ENCODE measurements at places on chromosomes 13 and 19.

- no peak for DNase-seq
Measured at GRCh38 chr13:85638265-85638664, 161.0 kb downstream of the SLITRK6 start.

- DNase-seq, result no peak
Measured at GRCh38 chr19:43812688-43813087, 10.4 kb upstream of the LYPD5 start.

- DNase-seq, result no peak
Measured at GRCh38 chr13:23673354-23673753, 103.1 kb downstream of the TNFRSF19 start.

DNA sequence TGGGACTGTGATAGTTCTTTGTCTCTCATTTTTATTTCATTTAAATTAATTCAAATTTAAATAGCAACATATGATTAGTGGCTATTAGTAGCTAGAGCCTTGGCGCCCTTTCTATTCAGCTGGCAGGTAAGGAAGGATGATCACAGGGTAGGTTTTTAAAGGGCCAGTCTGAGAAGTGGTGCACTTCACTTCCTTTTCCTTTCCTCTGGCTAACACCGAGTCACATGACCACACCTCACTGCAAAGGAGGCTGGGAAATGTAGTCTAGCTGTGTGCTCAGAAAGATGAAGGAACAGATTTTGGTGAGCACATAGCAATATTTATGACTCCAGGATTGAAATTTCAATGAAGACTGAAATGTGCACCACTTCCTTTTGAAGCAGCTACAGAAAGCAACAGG is 128.7 kb downstream of the TSHZ3 start:
- no peak for DNase-seq

- no peak for DNase-seq
Measured at GRCh38 chr13:92197669-92198068, 799.2 kb downstream of the GPC5 start.

- DNase-seq, result no peak
Measured at GRCh38 chr13:94192431-94192975, 287.0 kb downstream of the DCT start.

DNA sequence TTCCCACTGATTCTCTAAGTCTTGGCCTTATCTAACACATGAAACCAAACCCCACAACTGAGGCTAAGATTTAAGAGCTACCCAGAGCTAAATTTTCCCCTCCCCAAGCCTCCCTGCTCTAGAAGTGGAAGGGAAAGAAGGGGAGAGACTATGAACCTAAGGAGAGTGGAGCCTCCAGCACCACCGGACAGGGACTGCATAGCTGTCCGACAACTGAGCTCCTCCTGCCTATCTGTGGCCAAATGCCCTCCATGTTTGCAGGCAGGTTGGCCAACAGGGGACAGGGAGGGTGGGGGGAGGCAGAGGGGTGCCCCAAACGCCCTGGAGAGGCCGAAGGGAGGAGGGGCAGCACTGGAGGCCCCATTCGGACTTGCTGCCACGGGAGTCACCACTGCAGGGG is 6.0 kb upstream of the NAPA start:
- DNase-seq, result no peak

DNA sequence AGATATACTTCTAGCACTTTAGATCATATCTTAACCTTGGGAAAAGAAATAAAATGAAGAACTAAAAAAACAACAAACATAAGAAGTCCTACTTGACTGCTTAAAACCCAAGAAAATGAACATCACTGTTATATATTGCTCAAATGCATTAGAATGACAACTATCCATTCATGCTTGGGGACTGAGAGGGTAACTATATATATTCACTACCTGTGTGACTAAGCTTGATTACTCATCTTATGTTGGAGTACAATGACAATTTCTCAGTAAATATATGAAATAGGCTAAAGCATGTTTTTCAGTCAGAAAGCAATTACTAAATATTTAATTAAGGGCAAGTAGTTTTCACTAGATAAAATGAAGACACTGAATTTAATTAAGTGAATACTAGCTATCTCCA is 40.1 kb downstream of the ZC3H13 start:
- no peak for DNase-seq

DNA sequence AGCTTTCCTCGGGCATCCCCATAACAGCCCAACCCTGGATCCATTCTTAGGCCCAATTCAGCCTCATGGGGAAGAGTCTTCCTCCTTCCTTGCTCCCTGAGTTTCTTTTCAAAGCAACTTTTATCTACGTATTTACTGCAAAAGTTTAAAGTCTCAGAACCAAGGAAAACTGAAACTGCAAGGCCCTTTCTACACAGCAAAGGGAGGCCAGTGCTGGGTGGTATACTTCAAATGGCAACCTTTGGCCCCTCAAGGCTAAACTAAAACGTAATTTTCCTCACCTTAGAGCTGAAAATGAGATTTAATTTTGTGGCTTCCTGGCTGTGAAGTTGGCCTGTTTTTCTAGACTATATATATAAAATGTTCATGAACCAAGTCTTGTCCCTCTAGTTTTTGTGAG is 5.6 kb downstream of the CDX2 start:
- no peak for DNase-seq

- DNase-seq, result no peak
Measured at GRCh38 chr19:29014857-29015436, 198.0 kb downstream of the UQCRFS1 start.

Data from activated gamma-delta T cell (primary cell).